DMS79 (cell line): ENCODE measurements at places on chromosomes 7 and 10.

DNA sequence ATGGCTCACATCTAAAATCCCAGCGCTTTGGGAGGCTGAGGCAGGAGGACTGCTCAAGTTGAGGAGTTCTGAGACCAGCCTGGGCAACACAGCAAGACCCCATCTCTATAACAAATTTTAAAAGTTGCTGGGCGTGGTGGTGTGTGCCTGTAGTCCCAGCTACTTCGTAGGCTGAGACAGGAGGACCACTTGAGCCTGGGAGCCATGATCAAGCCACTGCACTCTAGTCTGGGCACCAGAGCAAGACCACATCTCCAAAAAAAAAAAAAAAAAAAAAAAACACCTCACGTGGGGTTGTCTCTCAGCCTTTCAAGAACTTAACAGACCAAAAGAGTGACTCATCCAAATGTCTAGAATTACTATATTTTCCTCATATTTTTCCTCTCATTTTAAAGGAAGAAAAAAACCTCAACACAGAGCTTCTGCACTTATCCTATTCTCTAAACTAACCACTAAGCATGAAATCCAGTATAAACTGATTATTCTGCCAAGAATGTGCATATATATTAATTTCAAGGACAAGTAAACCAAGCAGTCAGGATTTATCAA is 46.3 kb downstream of the CUL2 start:
- no peak for DNase-seq

- no peak for DNase-seq
These were observed 51.1 kb downstream of the GNA12 start for GRCh38 chr7:2792856-2793487.

- DNase-seq: no peak
These were observed 560.5 kb upstream of the MKI67 start for GRCh38 chr10:128686630-128687278.

- DNase-seq: no peak
These were observed 86.8 kb upstream of the ANKRD1 start for GRCh38 chr10:91007655-91008054.

- no peak for DNase-seq
These were observed 1.2 kb upstream of the LRMDA start for GRCh38 chr10:75430000-75430763.

- DNase-seq: no peak
These were observed 51.8 kb downstream of the CAV1 start for GRCh38 chr7:116576350-116577319.

- no peak for DNase-seq
These were observed 123.1 kb downstream of the CRPPA start for GRCh38 chr7:16298221-16298620.

DNA sequence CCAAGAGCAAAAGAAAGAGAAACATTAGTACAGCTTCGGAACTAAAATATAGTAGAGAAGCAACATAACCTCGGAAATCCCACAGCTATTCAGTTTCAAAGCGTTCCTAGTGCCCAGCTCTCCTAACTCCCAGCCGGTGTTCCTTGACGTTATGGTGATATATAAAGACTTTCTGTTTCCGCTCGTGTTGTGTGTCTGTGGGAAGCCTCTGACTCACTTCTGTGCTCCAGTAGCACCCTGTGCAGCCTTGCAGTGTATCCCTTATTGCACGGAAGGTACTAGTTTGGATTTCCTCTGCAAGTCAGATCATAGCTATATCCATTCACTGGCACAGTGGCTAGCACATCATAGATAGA is 535 bp downstream of the ASAH2B start:
- DNase-seq: no peak

DNA sequence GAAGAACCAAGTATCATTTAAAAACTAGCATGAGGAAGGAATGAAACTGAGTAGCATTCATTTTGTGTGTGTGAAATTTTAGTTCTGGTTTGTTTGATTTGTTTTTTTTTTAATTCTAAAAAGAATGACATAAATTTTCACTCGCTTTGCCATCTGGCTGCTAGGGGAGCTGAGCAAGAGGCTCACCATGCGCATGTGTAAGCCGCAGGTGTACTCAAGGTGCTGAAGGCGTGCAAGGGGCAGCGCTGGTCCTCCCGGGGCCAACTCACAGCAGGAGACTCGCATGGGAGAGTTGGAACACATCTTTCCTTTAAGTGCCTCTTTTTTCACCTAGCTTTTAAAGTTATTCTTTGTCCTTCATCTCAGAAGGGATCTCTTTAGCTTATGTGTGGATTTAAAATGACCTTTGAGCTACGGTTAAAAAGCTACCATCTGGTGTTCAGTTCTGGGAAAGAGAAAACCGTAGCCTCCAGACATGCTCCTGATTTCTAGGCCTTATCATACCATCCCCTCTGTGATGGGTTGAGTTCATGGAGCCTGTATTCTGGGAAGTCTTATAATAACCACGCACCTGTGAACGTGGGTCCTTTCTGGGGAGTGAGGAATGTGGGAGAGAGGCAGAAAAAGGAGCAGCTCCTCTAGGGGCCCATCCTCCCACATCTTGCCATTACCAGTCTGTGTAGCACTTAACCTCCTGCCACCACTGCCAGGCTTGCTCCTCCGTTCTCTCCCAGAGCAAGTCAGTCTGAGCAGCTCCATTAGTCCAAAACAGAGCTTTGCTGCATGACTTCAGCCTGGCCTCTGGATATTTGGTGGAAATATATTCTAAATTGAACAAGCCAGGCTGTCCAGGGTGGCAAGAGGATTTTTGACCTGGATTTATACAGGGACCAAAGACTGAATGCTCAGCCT is 61.9 kb downstream of the KLHDC10 start:
- DNase-seq: no peak

DNA sequence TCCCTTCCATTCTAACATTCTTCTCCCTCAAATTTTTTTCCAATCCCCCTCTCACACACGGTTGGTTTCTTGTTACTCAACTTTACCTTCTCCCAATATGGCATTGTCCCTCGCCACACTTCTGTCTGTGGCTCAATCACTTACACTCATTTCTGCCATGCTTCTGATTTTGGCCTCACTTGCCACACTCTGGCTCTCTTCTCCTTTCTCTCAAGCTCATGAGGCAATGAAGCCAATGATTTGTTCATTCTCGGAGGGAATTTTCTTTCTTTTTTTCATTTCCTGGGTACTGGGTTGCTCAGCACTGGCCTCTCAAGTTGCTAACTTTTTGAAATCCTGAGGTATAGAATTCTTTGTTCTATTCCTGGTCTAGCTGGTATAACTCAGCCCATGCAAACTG is 4.0 kb upstream of the MYOZ1 start:
- no peak for DNase-seq

DNA sequence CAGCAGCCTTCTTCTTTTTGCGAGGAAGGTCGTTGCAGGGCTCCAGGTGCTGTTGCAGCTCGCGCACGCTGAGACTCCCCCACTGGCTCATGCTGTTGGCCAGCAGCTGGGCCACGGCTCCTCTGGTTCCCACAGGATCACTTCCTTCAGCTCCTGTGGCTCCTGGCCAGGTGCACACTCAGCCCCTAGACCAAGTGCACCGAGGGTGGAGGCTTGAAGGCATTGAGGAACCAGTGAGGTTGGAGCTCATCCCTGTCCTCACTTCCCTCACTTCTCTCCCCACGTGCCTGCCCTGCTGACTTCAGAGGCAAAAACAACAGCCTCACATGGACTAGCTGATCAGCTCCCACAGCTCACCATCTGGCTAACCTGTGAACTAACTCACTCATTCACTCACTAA is 46.2 kb upstream of the ADRB1 start:
- DNase-seq: no peak

- DNase-seq: no peak
These were observed 106.2 kb downstream of the REEP3 start for GRCh38 chr10:63627396-63627795.

DNA sequence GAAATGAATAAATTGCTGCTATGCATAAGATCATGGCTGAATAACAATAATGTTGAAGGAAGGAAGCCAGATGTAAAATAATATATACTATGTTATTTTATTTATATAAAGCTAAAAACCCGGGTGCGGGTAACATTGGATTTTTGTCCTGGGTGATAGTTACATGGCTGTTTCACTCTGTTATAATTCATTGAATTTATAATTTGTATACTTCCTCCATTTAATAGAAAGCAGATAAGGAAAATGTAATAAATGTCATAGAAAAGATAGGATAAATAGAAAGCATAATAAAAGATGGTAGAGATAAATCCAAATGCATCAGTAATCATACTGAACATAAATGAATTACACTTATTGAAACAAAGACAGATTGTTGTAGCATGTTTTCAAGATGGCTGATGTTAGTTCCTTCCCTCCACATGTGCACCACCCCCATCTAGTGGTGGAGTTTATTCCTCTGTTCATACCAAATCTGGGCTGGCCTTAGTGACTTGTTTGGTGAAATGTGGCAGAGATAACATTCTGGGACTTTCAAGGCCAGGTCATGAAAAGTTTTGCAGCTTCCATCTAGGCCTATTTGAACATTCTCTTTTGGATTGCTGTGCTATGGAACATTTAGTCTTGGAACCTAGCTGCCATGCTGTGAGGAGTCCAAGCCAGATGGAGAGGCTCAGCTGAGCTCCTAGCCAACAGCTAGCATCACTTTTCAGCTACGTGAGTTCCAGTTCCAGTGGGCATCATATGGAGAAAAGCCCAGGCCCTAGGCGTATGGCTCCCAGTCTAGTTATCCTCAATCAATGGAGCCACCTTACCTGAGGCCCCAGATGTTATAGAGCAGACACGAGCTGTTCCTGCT is 46.9 kb downstream of the AHCYL2 start:
- no peak for DNase-seq

GRCh38 chr10:66176772-66177171 is 749.1 kb upstream of the LRRTM3 start:
- DNase-seq: no peak

DNA sequence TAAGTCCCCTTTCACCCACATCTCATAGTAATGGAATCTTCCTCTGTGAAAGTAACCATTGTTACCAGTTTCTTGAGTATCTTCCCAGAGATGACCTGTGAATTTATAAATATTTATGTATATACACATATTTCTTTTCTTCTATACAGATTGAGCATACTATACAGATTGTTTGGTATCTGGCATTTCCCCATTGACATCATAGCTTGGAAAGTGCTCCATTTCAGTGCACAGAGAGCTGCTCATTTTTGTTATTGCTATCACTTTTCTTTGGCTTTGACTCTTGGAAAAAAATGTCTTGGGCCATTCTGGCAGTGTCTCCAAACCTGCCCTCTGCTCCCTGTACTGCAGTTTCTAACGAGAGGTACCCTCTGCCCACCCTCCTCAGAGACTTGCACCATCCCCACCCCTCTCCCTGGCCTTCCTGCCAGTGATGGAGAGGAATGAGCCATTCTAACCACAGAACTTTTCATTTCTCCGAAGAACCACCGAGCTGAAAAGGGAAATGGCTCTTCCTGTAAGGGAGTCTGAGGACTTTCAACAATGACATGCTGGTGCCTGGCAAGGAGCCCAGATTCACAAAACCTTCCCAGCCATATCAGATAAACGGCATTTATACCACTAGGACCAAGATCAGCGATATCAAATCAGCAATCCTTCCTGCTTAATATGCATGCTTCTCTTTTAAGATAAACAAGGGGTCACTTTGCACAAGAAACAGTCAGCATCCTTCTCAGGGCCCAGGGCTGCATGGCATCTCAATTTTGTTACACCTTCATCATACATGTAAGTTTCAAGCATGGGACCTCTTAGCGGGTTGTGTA is 19.7 kb upstream of the CCSER2 start:
- DNase-seq: peak; percentile 36

GRCh38 chr10:101485681-101486554 is 102.1 kb downstream of the POLL start:
- no peak for DNase-seq
